ENCODE measurements at places on chromosomes 7 and 10. TPM values are rescaled to one million over a fixed set of nuclear protein-coding genes. Genes with fewer than 3 reads are reported as not detected.

DNA sequence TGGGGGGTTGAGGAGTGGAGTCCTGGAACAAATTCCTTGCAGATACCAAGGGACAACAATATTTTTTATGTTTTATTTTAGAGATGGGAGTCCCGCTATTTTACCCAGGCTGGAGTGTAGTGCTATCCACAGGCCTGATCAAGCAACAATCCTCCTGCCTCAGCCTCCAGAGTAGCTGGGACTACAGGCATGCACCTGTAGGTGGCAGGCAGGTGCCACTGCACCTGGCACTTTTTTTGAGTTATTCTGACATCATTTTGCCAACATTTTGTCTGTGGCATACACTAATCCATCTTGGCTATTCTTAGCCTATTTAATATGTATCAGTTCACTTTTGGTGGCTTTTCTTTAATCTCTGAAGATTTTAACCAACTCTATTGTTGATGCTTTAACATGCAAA is 317.8 kb upstream of the MTPN start:
- DNase-seq, result no peak

GRCh38 chr7:140053812-140054539 is 8.8 kb downstream of the PARP12 start:
- DNase-seq, result no peak

- DNase-seq, result no peak
Measured at GRCh38 chr10:43078986-43079273, 2.1 kb downstream of the RET start.

GRCh38 chr7:36015733-36016132 is 137.3 kb upstream of the EEPD1 start:
- no peak for DNase-seq

DNA sequence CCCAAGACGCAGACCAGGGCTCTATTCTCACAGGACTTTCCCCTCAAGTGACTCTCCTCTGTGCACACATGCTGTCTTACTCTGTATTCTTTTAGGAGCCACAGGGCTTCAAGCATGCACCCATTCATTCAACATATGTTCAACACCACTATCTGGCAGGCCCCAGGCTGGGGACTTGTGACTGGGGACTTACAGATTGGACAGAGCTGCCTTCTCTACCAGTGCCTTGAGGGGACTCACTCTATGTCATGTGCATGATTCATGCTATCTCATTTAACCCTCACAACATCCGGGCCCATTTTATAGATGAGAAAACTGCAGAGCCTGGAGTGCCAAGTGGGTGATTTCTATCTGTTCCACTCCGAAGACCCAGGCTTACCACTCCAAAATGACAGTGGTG is 34.3 kb downstream of the MYL10 start:
- no peak for DNase-seq

DNA sequence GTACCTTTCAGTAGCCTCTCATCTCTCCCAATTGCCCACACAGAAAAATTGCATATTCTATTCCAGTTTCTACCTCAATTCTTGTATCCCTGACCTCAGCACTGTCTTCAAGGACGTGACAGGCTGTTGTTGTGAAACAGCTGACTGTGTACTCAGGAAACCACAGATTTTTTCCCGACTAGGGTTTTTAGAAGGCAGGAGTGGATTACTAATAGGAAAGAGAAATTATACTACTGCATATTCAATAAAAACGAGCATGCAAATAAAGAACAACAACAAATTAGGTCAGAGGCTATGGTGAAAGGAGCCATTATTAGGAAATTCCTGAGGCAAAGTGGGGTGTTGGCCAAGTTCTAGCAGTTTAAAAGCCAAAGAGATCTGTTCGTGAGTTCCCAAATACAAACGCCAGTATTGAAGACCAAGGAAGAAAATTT is 93.4 kb downstream of the DOCK4 start:
- DNase-seq, result peak; percentile 26

DNA sequence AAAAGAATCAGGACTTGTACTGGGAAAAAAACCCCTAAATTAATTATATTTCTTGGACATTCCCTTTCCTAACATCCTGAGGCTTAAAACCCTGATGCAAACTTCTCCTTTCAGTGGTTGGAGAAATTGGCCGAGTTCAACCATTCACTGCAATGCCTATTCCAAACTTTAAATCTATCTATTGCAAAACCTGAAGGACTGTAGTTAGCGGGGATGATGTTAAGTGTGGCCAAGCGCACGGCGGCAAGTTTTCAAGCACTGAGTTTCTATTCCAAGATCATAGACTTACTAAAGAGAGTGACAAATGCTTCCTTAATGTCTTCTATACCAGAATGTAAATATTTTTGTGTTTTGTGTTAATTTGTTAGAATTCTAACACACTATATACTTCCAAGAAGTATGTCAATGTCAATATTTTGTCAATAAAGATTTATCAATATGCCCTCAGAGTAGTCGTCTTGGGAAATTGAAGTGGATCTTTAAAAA is 6.6 kb downstream of the EMX2 start:
- DNase-seq, result no peak

GRCh38 chr7:69225259-69225943 is 372.9 kb upstream of the AUTS2 start:
- DNase-seq, result no peak

DNA sequence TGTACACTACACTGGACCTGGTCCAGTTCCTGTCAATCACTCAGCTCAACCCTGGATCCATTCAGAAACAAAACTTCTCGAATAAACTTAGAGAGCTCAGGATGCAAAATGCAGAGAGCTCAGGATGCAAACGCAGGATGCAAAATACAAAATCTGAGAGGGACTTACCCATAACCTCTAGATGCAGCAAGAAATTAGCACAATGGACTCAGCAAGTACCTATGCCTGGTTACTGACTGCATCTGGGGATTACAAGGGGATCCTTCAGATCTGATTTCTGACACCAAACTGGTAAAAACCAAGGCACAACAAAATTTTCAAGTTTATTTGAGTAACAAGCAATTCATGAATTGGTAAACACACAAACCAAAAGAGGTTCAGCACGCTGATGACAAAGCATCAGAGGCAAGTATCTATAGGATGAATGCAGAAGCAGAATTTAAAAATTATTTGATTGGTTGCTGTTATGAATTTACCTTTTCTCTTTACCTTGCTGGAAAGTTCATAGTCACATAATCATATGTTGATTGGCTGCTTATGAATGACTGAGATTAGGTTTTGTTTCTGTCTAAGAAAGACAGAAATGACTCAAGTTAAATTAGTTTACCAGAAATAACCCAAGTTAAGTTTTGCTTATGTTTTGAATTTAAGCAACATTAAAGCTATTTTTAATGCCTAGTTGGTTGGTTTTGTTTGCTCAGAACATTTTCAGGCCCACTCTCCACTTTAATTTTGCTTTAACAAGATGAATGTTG is 11.4 kb downstream of the GIMAP6 start:
- DNase-seq, result no peak

GRCh38 chr10:71527135-71527534 is 130.4 kb downstream of the CDH23 start:
- DNase-seq, result no peak

DNA sequence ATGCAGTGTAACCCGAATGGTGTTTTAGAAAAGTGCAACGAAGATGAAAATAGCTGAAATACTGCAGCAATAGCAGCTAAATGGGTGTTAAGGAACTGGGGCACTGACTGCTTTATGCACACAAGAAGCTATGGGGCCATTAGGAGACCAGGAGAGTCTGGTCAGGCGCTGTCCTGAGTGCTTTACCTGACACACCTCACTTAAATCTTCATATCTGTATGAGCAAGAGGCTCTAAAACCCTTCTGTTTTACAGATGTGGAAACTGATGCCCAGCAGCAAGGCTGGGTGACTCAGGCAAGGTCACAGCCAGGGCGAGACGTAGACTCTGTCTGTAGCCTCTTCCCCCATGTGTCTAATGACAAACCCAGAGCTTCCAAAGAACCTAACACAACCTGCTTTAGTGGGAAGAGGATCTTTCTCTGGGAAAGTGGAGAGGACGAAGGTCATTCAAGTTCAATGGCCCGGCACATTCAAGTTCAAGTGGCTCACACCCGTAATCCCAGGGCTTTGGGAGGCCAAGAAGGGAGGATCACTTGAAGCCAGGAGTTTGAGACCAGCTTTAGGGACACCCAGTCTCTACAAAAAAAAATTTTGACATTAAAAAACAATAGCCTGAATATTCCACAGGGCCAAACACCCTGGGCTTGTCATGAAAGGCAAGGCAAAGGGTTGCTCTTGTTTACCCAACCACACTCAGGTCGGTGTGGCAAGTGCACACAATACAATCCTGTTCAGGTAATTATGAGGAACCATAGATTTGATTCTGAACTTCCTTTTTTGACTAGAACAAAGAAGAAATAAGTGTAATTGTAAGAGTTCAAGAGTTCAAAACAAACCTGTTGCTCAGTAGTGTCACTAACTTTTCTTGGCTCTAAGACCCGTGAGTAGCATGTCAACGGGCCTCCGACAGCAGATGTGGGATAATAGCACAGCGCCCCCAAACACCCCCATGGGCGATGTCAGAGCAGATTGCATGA is 53.7 kb upstream of the KLF6 start:
- DNase-seq, result no peak

GRCh38 chr7:134618756-134619530 is 27.7 kb upstream of the BPGM start:
- peak; percentile 62 for DNase-seq

DNA sequence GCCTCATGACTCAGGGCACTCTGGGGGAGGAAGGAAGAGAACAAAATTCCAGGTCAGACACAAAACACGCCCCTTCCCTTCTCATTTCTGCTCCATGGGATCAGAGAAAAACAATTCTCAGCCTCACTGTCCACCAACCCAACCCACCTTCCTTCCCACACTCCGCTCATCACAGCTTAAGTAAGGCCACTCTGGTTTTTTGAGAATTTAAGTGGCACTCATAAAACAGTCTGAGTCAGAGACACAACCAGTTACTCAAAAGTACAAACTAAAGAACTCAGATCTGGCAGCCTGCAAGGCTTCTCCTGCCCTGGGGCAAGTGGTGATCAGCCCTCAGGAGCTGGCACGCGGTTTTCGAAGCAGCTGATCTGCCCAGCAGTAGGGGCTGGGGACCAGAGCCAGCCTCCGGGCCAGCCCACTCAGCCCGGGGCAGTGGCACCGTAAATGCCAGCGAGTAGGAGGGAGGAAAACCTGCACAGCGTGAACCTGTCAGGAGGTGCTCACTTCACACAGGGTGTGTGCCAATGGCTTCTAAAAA is 39.1 kb upstream of the ABLIM1 start:
- DNase-seq, result peak; percentile 45

GRCh38 chr10:72007246-72007892 is 43.2 kb downstream of the CHST3 start:
- DNase-seq, result no peak

GRCh38 chr7:25303281-25304181 is 75.2 kb upstream of the NPVF start:
- DNase-seq, result no peak

GBX1 gene
- total RNA-seq, result not detected

OR2A7 gene
- not detected for total RNA-seq

CPXM2 gene
- total RNA-seq, result not detected

CLDN4 gene
- 1.2 TPM for total RNA-seq

AKR1C2 gene
- total RNA-seq, result 1.5 TPM

Data from HT1080 (cell line).